ENCODE measurements at places on chromosomes 1 and 21.

DNA sequence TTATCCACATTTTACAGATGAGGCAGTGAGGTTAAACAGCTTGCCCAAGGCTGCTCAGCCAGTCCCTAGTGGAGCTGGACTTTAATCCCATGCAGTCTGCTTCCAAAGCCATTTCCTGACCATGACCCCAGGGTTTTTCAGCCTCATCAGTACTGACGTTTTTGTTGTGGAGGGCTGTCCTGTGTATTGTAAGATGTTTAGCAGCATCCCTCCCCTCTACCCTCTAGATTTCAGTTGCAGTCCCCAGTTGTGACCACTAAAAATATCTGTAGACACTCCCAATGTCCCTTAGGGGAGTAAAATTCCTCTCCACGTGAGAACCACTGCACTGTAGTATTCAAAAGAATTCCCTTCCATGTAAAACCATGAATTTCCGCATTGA, 30.2 kb upstream of the C1orf105 start:
- DNase-seq, result no peak

DNA sequence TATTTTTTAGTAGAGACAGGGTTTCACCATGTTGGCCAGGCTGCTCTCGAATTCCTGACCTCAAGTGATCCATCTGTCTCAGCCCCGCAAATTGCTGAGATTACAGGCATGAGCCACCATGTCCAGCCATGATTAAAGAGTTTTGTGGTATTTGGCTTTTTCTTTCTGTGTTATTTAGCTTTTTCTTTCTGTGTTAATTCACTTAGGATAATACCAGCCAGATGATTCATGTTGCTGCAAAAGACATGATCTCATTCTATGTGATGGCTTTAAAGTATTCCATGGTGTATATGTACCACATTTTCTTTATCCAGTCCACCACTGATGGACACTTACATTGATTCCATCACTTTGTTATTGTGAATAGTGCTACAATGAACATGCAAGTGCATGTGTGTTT, 1135.2 kb downstream of the AMY1C start:
- no peak for DNase-seq

GRCh38 chr1:195979646-195980045, 628.6 kb downstream of the KCNT2 start:
- DNase-seq, result no peak

GRCh38 chr1:42913426-42914091, 45.1 kb downstream of the SLC2A1 start:
- DNase-seq, result no peak

- no peak for DNase-seq
These were observed 120.5 kb downstream of the PRDM2 start for GRCh38 chr1:13820456-13820855.

- no peak for DNase-seq
These were observed 1.7 kb upstream of the ANGPTL7 start for GRCh38 chr1:11187494-11187893.

DNA sequence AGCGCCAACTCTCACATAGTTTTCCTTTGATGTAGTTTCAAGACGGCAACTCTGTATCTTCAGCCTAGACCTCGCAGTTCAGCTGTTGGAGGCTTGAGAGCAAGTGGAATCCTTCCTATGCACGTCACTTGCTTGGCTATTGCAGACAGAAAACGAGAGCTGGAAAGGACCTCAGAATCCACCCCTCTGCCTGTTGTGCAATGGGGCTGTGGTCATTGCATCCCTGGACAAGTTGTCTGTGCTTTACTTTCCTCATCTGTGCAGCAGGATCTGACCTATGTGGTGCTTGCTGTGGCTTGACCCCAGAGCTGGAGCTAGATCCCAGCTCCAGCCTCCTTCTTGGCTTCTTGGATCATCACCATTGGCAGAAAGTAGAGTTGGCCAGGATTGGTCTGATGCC, 50.0 kb upstream of the IGSF21 start:
- no peak for DNase-seq

DNA sequence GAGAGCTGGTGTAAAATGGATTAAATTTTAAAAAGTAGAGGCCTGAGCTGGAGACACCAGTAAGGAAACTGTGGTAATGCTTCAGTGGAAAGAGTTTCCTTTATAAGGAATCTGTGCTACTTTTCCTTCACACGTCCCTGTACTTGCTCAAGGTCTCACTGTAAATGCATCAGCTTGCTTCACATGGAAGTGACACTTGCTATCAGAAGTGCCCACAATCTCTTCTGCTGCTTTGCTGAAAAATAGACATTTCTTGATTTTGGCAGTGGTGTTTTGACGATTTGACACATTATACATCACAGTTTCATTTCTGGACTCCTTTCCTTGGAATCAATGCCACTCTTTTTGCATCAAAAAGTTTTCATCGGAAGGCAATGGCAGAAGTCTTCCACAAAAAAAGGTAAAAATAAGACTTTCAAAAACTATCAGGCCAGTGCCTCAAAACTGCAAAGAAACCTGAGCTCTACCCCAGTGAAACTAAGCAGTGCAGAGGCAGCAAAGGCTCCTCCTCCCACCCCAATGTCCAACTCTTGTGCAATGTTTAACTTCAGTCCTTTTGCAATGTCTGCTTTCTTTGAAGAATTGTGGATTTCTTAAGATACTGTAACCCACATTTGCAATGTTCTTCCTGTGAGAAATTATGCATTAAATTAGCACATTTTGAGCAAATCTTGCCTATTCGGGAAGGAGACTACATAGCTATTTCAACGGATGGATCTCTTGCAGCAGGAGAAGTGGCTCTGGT, 18.4 kb upstream of the TSPAN2 start:
- DNase-seq, result no peak

GRCh38 chr1:202243006-202243405, 49.4 kb downstream of the LGR6 start:
- no peak for DNase-seq

DNA sequence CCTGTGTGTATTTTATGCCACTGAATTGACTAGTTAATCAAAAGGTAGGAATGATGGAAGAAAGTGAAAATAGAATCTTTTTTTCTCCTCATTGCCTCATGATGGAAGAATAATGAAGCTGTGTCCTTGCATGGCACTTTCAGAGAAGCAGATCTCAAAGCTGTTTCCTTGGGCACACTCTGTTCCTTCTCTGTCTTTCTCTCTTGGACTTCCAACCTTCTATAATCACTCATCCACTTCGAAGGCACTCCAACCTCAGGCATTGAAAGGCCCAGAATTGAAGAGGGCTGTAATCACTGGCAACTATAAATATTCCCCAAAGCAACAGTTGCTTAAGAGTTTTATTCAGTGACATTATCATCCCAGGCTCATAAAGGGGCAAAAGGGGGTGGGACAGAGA, 31.1 kb upstream of the DNASE2B start:
- no peak for DNase-seq

DNA sequence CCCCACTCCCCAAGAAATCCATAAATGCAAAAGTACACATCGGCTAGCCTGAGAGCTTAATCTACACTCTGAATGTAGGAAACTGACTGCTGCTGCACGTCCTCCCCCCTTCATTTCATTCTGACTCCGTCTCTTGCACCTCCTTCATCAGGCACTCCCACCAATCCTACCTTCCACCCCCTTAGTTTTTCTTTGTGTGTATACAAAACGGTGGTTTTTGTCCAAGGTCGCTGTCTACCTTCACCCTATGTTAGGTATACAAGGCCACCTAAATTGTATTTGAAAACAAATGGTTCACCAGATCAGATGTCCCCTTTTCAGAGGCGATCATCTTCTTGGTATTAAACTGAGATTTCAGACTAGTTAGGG, 1.9 kb downstream of the WDR26 start:
- no peak for DNase-seq

DNA sequence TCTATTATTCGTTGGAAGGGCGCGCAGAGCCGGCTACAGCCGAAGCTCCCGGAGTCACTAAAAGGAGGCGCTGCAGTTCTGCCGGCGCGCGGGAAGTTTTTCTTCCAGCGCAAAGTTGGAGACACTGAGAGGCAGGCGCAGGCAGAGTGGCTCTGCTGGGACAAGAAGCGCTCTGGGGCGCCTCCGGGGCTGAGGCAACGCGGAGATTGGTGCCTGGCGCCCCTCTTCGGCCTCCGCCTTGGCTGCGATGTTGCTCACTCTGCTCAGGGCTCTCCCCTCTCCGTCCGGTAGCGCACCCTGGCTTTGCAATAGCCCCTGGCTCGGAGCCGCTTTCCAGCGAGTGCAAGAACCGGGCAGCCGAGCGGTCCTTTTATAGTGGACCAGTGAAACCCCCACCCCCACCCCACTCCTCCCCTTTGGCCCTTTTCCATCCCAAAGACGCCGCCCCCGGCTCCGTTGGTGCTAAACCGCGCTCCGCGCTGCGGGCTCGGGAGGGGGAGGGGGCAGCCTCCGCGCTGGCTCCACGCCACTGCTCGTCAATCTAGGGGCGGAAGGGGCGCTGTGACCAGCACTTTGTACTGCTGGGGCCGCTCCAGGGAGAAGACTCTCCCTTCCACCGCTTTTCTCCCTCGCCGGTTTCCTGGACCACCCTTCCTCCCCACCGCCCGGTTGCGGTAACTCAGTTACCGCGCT, at the start of gene ADAMTS1:
Gene ADAMTS1, minus strand, starts transcription at position 344 of the 693 bp plus-strand sequence. CDS start 455 bp downstream, outside the sequence.
- no peak for DNase-seq

- no peak for DNase-seq
These were observed 13.9 kb downstream of the GPR3 start for GRCh38 chr1:27406362-27406680.

DNA sequence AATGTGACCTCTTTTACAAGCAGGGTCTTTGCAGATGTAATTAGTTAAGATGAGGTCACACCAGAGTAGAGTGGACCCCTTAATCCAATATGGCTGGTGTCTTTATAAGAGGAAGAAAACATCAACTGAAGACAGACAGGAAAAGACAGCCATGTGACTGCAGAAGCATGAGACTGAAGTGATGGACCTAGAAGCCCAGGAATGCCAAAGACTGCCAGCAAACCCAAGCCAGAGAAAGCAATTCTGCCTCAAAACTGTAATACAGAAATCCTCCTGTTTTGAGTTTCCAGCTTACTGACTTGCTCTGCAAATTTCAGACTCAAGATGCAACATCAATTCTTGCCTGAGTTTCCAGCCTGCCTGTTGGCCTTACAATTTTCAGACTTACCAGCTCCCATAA, 17.3 kb downstream of the ENAH start:
- no peak for DNase-seq

DNA sequence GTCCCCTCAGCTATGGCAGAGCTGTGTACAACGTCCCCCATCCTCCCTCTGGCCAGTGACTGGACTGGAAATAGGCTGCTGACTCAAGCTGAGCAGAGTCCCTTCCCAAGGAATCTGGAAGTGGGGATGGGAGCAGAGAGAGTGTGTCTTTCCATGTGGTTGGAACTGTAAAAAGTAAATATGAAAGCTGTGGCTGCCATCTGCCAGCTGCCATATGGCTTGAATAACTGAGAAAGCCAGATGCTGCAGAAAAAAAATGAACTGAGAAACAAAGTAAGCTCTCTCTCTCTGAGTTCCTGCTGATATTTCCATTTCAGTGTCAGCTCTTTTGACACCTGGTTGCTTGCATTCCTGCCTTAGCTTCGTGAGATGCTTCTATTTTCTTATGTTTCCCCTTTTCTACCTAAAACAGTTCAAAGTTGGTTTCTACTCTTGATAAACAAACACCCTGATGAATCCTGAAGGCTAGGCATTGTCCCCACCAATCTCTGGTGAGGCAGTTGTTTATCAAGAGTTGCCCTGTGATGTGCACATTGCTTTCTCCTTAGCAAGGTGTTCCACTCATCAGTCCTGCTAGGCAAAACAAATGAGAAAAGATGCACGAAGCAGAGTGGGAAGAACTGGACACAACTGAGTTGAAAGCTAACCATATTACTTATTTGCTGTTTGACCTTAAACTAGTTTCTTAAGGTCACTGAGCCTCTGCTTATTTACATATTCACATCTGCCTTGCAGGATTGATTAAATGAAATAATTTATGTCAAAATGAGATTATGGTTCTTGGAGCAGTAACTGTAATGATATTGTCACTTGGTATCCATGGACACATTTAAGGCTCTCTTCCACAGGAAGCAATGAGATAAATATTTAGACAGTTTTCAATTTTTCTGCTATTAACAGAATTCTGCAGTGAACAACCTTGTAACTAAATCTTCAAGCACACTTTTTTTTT, 16.6 kb upstream of the DR1 start:
- no peak for DNase-seq

GRCh38 chr1:78667939-78668338, 18.3 kb downstream of the IFI44 start:
- DNase-seq, result no peak

- no peak for DNase-seq
These were observed 10.1 kb downstream of the ZBTB8B start for GRCh38 chr1:32474954-32475353.

- no peak for DNase-seq
These were observed 102.8 kb downstream of the ETS2 start for GRCh38 chr21:38908537-38908936.

- no peak for DNase-seq
These were observed 27.0 kb downstream of the FGGY start for GRCh38 chr1:59323879-59324278.

- no peak for DNase-seq
These were observed 16.6 kb downstream of the NPL start for GRCh38 chr1:182806015-182806678.

DNA sequence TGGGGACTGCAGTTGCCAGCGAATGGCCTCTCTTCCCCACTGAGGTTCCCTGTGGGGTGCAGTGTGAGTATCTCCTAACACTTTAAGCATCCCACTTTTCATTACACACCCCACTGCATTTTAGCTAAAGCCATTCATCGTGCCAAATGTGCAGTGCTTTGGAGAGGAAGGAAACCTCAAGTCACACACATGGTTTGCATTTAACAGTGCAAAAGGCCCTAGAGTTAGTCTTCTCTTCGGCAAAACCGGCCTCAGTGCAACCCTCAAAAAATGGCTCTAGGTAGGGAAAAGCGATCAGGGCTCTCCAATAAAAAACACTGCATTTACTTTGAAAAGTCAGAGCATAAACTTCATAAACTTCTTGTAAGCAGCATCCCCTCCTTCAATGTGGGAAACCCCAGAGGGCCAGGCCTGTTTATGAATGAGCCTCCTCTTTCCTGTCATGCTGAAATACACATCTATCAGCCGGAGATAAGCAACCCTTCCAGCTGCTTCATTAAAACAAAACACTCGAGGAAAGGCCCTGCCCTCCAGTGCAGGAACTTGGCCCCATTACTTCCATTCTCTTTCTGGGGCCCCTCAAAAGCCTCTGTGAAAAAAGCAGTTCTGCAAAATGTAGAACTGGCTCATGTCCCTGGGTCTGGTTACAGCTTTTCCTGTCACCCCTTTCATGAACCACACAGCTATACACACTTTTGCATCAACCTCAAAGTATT, 184.0 kb downstream of the CDC7 start:
- DNase-seq, result no peak

DNA sequence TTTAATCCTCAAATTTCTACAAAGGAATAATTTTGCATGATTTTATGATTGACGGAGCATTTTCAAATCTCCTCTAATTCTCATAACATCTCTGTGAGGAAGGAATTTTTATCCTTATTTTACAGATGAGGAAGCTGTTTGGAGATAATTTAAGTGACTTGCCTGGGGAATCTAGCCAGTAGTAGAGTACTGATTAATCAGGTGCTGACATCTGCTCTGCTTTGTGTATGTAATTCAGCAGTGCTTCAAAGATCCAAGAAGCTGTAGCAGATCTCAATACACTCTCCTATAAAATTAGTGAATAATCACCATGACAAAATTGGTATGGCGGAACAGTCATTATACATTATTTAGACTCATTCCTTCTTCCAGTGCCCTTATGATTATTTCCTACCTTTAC, 46.0 kb downstream of the DPH5 start:
- no peak for DNase-seq

Measured in GM18507 (cell line).